ENCODE measurements at places on chromosomes 1 and 21.

DNA sequence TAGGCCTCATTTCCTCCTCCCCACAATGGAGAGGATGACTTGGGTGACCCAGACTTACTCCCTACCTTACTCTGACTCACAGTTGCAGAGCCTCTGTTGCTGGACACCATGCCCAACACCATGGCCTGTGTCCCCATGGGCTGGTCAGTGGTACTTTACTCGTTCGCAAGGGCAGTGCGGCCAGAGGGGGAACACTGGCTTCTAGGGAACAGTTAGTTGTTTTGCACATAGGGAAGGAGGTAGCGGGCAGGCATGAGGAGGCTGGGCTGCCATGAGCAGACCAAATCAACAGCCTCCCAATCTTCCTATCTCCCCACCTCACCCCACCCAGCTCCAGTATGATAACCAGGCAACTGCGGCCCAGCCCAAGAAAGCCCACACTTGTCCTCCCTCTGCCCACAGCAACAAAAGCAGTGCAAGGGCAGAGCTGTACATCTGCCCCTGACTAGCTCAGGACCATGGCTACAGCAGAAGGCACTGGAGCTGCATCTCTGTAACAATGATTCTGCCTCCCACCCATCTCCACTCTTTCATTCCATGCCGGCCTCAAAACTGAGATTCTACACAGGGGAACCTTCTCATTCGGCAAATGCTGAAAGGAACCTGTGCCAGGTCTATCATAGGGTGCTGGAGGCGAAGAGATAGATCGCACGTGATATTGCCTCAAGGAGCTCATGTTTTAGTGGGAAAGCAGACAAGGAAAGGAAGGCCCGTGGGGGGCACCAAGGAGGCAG lies 18.6 kb downstream of the TAL1 start:
- no peak for DNase-seq

DNA sequence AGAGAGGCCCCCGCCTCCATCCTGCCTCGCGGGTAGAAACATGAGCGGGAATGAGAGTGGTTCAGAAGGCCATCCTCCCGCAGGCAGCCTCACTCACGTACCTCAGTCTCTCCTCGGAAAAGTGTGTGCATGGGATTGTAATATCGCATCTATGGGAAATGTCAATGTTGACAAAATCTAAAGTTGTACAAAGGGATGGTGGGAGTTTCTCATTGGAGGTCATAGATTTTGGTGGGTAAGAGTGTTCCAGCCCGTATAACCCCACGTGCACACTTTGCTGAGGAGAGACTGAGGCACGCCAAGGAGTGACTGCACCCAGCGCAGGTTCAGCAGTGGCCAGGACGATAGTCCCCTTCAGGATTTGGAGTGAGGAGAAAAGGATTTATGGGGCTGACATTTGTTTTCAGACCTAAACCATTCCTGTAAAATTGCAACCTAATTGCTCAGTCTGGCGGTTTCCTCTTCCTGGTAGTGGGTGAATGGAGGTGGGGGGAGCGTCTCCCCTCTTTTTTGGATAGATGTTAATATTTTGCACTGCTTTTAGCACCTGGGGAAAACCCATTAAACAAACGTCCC lies 59.6 kb downstream of the GALNT2 start:
- no peak for DNase-seq

- no peak for DNase-seq
These were observed 13.5 kb upstream of the ENO1 start for GRCh38 chr1:8892026-8892425.

DNA sequence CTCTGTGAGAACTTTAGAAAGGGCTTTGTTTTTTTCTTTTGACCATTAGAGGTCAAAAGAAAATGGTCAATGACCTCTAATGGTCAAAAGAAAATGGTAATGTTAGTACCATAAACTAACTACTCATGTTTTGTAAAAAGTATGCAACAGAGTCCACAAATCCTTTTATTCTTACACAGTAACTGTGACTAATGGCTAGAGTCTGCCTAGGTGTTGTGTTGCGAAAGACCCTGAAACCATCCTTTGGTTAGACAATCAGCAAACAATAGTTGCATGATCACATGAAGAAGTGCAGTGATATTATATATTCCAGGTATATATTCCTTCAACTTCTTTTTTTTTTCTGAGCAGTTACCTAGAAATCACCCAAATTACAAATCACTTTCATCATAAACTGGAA lies 40.9 kb downstream of the NEGR1 start:
- DNase-seq, result no peak

DNA sequence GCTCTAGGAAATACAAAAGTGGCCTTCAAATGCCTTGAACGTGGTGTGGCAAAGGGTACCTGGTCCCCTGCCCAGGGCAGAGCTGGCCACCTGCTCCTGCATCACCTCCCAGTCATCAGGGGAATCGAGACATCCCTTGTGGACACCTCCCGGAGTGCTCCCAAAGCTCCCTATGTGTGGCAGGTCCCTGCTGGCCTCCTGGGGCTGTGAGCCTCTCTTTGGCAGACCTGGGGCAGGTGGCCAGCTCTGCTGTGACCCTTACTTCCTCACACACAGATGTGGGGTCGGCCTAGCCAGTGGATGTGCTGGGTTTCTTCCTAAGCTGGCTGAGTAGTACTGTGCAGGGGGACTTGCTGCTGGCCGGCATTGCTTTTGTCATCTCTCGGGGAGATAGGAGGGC lies 86.5 kb downstream of the ITPKB start:
- DNase-seq, result no peak

DNA sequence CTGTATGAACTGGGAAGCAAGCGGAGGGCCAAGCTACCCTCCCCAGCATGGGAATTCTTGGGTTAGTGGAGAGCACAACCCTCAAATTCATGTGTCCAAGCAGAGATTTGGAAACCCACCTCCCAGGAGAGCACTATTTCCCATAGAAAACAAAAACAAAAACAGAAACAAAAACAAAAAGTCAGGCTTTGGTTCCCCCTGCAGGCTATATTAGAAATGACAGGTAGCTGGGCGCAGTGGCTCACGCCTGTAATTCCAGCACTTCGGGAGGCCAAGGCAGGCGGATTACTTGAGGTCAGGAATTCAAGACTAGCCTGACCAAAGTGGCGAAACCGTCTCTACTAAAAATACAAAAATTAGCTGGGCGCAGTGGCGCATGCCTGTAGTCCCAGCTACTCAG lies 10.8 kb downstream of the MINDY1 start:
- no peak for DNase-seq

All from NCI-H2171 (cell line).